ENCODE measurements at places on chromosomes 3 and 15. TPM values are rescaled to one million over a fixed set of nuclear protein-coding genes. Genes with fewer than 3 reads are reported as not detected.

GRCh38 chr3:195810455-195810845, 1.3 kb downstream of the MUC4 start:
- no peak for DNase-seq

DNA sequence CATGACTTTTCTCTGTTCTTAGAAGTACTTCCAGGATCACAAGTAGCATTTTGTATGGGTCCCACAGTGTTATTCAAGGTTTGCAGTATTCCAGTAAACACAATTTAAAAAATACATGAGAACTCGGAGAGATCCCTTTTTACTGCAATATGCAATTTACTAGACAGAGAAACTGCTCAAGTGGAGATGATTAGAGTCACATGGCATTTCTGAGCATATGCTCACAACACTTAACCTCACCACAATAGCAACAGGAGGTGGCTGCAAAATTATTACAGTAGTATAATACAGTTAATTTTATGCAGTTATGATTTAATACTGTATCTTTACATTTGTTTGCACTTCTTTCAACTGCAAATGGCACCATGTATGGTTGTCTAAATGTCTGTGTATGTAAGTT, 87.5 kb downstream of the PIK3CB start:
- no peak for DNase-seq

GRCh38 chr15:57784081-57784511, 77.6 kb downstream of the POLR2M start:
- DNase-seq: no peak

DNA sequence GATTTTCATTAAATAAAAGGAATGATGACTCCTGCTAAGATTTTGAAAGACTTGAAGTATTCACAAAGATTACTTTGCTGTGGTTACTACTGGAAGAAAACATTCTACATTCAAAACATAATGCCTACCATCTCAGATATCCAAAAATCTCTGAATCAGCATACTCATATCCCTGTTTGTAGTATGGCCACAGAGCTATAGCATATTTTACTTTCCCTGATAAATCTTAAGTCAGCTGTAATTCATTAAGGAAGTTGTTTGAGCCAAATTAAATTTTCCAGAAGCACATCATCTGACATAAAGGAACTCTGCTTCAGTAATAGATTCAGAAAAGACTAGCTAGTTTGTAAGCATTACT, 942.0 kb downstream of the ROBO1 start:
- DNase-seq: no peak

SV2B gene
- total RNA-seq: 9.6 TPM

- no peak for DNase-seq
Measured at GRCh38 chr3:126486360-126486847, 10.7 kb upstream of the ZXDC start.

GRCh38 chr15:40929660-40930429, 705 bp downstream of the DLL4 start:
- DNase-seq: no peak

DNA sequence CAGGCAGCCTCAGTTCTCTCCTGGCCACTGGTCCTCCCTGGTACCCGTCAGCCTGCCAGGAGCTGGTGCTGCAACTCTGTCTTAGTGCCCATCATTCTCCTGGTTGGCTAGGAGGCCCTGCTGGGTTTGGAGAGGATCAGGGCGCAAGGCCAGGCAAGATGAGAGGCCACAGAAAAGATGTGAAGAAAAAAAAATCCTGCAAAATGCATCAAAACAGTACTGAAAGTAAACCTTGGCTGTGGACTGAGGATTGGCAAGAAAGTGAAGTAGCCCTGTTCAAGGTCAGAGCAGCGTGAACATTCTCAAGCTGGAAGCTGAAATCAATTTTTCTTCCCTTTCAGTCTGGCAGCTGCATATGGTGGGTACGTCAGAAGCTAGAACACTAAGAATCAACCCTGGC, 74.2 kb downstream of the GTF2E1 start:
- DNase-seq: no peak
